Cardiac muscle cell (in vitro differentiated cells and primary cell): ENCODE measurements at places on chromosomes 16 and 17.

DNA sequence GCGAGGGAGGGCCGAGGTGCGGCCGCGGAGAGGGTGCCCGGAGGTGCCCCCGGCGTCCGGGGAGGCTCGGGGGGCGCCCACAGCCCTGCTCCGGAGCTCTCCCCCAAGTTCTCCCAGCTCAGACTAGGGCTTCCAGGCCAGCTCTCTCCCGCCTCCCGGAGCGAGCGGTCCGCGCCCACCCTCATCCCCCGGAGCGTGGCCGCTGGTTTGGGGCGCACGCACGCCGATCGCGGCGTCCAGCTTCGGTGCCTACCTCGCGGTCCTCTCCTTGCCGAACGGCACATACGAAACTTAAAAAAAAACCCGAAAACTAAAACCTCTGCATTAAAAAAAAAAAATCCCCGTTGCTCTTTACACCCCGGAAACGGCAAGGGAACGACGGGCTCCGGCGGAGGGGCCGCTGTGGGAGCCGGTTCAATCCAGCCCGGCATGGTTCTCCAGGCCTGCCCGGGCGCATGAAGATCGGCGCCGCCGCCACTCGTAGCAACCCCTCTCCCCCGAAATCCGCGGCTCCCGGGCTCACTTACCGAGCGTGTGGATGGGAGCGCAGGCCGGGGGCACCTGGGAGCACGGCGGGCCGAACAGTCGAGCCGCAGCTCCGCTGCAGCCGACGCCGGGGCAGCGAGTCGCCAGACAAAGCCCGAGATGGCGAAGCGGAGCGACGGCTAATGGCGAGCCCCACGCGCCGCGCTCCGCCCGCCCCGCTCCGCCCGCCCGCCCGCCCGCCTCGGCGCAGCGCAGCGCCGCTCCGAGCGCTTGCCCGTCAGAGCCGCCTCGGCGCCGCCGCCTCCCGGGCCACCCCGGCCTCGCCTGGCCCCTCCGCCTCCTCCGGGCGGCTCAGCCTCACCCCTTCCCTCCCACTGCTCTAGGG lies 973 bp upstream of the UBTF start:
- DNase-seq, result peak; percentile 71

GRCh38 chr16:57803134-57803990 lies 1.1 kb upstream of the KIFC3 start:
- peak; percentile 77 for DNase-seq

DNA sequence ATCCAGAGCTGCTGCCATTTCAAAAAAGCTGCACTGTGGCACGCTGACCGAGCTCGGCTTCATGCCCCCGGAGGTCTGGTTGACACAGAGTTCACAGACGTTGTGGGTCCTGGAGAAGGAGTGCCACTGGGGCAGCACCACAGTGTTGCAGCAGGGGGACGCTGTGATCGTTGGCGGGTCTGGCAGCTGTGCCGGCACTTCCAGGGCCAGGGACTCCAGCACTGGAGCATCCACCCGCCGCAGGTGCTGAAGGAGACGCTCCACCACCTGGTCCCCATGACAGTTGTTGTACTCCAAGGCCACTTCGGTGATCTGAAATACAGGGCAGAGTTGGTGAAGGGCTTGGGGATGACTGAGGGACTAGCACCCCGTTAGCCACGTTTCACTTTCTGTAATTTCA lies 23.5 kb downstream of the SNN start:
- DNase-seq, result no peak

- no peak for DNase-seq
These were observed 526 bp downstream of the KIAA0513 start for GRCh38 chr16:85027958-85028684.

DNA sequence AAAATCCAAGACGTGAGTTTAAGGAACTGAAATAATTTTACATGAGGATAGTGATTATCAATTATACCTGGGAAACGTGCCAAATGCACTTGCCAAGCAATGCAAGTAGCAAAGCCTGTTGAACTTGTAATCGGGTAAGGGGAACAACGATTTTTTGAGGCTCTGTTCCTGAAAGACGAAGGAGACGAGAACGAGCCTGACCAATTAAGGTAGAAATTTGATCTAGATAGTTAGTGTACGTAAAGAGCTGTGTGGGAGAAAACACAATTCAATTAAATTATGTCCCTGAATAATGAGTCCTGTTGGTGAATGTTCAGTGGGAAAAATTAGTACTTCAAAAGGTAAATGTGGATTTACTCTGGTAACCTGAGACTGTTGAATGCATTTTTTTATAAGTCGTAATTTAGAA lies 17.7 kb upstream of the KCTD5 start:
- no peak for DNase-seq

DNA sequence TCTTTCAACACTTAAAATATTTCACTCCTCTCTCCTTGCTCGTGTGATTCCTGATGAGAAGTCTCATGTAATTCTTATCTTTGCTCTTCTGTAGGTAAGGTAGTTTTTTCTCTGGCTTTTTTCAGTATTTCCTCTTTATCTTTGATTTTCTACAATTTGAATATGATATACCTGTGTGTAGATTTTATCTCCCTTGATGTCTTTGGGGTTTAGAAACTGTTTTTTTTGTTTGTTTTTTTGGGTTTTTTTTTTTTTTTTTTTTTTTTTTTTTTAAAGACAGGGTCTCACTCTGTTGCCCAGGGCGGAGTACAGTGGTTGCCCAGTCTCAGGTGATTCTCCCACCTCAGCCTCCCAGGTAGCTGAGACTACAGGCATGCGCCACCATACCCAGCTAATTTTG lies 26.6 kb downstream of the MOSMO start:
- no peak for DNase-seq

DNA sequence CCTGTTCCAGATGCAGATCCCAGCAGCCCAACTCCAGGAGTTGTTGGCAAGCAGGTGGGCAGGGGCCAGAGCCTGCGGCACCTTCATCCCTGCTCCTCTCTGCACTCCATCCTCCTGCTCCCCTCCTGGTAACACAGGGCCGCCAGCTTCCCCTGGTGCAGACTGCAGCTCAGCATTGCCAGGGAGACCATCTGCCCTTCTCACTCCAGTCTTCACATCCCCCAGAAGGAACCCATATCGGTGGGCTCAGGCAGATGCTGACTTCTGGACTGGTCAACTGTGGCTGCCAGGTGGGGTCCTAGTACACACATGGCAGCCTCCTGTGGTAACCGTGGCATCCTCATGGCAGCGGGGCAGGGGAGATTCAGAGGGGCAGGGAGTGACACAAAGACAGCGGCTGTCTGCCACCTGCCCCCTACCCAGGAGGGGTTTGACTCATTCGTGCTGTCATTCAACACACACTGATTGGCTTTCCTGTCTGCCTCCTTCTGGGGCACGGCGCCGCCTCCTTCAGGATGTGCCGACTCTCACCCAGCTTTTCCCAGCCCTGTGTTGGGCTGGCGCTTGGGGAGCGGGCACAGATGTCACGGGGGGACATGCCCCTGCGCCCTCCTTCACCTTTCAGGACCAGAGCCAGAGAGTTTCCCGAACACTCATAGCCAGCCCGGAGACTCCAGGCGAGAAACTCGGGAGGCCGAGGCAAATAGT lies 120.9 kb downstream of the CMIP start:
- DNase-seq, result no peak

DNA sequence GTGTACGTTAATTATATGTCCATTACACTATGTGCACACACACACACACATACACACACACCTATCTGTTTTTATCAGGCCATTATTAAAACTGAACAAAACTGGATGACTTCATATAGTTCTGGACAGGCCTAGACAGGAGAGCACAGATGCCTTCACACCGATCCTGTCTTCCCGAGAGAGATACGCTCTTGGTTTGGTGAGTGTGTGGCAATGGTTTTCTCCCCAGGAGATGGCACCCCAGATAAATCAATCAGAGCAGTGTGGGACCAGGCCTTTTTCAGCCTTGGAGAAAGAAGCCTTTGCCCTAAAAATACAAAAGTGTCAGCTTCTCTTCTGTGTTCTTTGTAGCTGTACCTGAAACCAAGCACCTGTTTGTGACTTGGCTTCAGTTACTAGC lies 83.7 kb downstream of the CPPED1 start:
- no peak for DNase-seq
